ENCODE measurements at places on chromosomes 4 and X.

DNA sequence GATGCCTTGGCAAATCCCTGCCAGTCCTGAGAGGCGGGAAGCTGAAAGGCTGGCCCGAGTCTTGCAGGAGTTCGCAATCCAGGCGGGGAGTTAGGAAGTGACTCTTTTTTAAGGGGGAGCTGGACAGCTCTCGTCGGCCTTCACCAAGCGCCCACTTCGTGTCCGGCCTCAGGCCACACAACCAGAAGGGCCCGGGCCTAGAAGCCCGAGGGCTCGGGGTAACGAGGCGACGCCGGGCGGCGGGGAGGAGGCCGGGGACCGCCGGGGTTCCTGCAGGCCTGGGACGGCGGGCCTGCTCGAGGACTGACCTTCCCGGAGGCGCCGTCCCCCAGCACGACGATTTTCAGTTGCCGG lies 395 bp downstream of the RAB28 start:
- DNase-seq = no peak

DNA sequence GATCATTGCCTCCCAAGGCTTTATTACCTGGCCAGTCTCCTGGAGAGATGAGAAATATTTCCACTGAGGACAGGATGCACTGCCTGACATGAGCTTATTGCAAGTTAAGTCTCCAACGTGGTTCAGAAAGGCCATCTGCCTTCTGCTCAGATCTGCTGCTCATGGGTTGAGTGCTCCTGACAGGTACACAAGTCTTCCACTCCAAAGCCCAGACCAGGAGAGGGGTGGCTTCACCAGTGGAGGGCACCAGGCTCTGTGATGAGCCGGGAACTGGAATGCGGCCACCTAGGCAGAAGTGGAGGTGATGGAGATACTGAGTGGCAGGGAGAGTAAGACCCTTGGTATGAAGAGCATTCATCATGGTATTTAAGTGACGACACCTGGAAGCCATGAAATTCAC lies 79.5 kb upstream of the IRF2 start:
- no peak for DNase-seq

DNA sequence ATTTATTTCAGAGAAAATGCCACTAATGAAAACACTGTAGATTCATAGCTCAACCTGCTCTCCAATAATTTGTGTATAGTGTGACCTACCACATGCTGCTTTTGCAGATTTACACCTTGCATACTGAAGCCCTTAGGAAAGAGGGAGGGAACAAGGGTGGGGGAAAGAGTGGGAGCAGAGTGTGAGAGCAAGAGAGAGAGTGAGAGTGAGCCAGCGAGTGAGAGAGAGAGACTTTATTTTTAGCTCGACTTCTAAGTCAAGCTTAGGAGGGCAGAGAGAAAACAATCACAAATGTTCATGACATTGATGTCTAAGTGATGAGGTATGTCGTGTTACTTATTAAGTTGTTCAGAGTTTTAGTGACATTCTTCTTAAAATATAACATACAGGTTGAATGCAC lies 112.5 kb upstream of the HAND2 start:
- DNase-seq = no peak

DNA sequence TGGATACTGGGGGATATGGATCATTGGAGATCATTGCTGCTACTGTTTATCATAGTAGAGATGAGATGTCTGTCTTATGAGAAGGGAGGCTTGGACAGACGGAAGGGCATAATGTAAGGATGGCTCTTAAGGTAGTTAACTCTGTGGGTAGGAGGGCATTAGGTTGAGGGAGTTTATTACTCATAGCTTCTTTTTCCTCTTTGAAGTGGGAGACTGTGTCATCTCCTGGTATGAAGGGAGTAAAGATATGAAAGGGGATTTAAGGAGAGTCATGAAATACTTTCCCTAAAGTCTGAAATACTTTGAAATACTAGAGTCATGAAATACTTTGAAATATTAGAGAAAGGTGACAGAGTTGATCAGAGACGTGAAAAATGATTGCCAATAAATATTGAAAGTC lies 255.5 kb upstream of the PITX2 start:
- DNase-seq = no peak

- no peak for DNase-seq
These were observed 104.4 kb upstream of the CBR4 start for GRCh38 chr4:169114341-169114974.

DNA sequence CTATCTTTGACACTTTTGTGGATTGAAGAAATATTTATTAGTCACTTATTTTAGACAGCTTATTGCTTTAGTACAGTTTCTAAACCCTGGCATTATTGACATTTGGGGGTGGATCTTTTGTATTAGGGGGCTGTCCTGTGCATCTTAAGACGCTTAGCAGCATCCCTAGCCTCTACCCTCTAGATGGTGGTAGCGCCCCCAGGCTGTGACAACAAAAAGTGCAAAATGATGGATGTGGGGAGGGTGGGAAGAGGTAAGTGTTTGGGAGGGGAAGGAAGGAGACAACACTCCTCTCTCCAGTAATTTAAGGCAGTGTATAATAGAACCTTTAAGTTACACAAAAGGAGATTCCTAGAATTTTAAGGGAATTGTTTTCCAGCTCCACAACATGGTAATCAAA lies 1210.6 kb downstream of the C4orf33 start:
- DNase-seq = no peak

GRCh38 chr4:148790246-148790645 lies 348.0 kb upstream of the NR3C2 start:
- no peak for DNase-seq

DNA sequence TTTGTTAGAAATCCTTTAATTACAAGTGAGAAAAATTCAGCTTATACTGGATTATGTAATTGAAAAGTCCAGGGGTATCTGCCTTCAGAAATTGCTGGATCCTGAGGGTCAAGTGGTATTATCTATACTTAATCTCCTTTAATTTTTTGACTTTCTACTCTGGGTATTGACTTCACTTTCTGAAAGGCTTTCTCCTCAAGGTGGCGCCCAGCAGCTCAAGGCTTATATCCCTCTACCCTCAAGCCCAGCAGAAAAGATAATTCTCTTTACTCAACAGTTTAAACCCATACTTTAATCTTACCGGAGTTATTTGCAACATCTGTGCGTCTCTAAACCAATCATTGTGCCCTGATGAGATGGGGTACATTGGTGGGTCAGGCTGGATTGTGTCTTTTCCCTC lies 129.5 kb downstream of the LARP7 start:
- no peak for DNase-seq

- DNase-seq = no peak
These were observed 71.5 kb downstream of the TMEM47 start for GRCh38 chrX:34585561-34585960.

- no peak for DNase-seq
These were observed 314.7 kb upstream of the PRKX start for GRCh38 chrX:4028151-4028550.

DNA sequence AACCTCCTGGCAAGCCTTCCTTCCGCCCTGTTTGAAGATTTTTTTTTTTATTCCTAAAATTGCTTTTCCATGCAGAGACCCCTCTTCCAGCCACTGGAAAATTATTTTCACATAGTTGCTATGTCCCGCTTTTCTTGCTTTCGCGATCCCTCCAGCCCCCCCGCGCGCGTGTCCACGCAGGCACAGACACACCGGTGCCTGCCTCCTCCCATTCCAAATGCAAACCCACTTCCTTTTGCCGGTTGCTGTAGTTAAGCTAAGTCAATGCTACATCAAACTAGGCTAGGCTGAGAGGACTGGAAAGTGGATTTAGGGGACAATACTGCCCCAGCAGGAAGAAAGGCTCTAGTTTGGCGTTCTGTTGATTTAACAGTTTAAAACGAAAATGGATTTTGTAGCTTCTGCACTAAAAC lies 111.0 kb downstream of the DHX15 start:
- no peak for DNase-seq

DNA sequence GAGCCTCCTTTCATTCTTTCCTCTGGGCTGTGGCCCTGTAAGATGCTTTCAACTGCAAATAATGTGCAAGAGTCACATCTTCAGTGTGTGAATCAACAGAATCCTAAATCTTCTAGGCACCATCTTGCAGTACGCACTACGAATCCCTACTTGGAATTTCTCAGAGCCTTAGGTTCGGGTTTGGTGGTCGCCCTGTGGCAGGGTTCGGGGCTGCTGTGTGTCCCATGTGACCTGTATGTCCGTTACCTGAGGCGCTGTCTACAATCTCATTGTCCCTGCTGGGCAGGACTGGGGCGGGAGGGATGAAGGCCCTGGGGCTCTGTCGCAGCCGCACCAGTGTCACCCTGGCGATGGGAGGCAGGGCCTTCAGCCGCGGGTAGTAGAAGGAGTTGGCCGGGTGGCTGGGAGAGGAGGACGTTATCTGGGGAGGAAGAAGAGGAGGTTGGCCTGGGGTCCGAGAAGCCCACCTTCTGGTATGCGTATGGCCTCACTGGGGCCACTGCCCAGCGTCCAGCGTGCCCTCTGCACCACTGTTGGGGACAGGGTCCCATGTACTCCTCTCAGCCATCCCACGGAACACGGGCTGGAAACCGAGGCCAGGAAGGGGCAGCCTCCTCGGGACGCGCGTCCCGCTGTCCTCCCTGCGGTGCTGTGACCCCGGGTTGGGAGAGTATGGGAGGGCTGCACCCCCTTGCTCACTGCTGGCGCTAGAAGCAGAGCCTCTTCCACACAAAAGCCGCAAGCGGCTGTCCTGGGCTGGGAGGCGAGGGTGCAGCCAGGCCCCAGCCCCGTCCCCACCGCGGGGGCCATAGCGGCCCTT lies 2.0 kb downstream of the SPON2 start:
- no peak for DNase-seq

DNA sequence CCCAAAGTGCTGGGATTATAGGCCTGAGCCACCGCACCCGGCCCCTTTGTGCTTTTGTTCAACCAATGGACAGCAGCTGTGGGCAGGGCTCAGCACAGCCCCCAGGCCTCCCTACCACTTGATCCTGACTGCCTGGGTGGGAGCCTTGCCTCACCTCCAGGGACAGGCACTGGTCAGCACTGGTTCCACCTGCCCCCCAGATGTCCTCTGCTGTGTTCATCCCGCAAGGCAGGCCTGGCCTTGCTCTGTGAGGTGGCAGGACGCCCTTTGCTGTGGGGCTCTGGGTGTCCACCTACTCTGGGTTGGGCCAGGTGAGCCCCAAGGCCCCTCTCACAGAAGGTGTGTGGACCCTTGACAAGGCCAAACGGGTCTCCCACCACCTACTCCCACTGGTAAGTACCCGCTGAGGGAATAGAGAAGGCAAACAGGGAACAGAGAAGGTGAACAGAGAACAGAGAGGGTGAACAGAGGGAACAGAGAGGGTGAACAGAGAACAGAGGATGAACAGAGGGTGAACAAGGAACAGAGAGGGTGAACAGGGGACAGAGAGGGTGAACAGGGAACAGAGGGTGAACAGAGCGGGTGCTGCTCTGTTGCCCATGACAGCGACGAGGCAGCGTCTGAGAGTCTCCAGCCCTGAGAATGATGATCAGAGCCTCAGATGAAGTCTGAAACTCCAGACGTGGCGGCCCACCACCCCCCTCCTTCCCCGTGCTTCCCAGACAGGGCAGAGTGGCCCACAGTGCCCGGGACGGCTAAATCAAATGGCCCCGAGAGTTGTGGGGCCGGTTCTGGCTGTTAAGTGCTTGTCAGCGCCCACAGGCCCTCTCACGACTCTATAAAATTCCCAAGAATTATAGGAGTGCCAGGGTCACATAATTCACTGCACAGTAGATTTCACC lies 55.0 kb upstream of the NKX1-1 start:
- no peak for DNase-seq

- no peak for DNase-seq
These were observed 309.8 kb downstream of the BCOR start for GRCh38 chrX:39787999-39788398.

GRCh38 chr4:146368209-146368608 lies 153.5 kb downstream of the SLC10A7 start:
- no peak for DNase-seq

DNA sequence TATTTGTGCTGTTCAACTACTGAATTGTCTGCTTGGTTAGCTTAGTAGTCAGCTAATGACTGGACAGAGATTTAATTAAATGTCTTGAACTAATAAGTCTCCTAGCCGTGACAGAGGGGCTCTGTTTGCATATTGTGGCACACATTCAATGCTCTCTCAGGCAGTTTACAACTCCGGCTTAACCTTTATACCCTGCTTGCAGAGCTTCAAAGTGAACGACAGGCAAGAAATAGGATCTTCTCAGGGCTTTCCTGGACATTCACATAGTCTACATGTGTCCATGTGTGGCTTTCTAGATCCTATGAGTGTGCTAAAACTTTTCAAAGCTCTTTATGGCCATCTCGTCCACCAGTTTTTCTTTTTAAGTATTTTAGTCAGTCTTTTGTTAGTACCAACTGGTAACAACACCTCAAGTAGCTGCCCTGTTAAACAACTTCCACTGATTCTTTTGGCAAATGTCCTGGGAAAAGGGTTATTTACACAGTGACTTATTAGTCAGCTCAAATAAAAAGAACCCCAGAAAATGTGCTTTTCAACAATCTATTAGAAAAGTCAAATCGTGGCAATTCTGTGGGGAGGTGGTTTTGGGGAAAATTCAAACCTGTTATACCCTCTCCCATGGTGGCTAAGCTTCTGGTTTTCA lies 28.6 kb downstream of the OR13H1 start:
- no peak for DNase-seq

DNA sequence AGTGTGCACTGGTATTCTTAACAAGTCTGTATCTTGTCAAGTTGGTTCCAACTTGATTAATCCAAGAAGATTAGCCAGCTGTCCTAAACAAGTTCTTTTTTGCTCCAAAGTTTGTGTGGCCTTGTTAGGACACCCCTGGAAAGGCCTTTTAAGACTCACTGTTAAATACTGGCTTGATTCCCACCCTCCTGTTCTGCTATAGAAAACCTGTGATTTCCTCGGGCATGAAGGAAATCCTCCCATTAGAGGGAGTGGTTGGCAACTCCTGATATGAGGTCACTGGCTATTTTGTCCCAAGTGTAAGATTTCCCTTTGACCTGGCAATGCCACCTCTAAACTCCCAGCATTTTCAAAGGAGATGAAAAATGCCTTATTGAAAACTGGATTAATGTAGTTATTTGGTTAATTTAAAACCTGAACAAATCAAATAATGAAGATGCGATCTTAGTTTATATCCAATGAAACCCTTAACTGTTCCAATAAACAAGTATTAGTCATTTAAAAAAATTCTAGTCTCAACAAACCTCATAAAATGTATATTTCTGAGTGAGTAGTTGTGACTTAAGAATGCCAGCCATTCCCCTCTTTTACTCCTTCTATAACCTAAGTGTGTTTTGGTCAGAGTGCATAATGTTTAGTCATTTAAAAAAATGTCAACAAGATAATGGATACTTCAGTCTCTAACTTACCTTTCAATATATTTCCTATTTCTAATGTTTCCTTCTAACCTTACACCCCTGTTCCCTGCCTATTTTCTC lies 94.4 kb downstream of the NPNT start:
- no peak for DNase-seq

- no peak for DNase-seq
These were observed 69.8 kb downstream of the ARHGAP24 start for GRCh38 chr4:85544751-85545150.
